ENCODE measurements at places on chromosomes 5 and 9. TPM values are rescaled to one million over a fixed set of nuclear protein-coding genes. Genes with fewer than 3 reads are reported as not detected.

GRCh38 chr9:79902825-79903600 lies 331.2 kb downstream of the TLE4 start:
- H3K36me3 ChIP-seq: no peaks in the 10 kb centered on the region
- no peaks in the 10 kb centered on the region for H3K4me1 ChIP-seq
- H3K27ac ChIP-seq: no peak overlapping the region
- no peak overlapping the region for H3K4me3 ChIP-seq

- H3K27ac ChIP-seq: no peak overlapping the region
- no peak overlapping the region for H3K4me3 ChIP-seq
- H3K27me3 ChIP-seq: no peaks in the 10 kb centered on the region
- no peaks in the 10 kb centered on the region for H3K36me3 ChIP-seq
These were observed 11.1 kb downstream of the CCDC187 start for GRCh38 chr9:136292591-136293448.

DNA sequence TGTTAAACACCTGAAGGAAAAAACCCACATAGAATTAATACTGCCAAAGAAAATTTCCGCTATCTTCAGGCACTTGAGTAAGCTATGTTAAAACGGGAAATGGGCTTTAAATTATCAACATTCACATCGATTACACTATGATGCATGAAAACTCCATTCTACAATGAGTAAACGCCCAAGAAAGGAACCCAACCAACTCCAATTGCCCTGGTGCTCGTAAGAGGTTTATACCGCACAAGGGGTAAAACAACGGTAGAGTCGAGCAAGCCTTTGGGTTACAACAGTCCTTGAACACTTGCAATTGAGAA lies 1.0 kb downstream of the AGTPBP1 start:
- peaks cover 40% of the 10 kb centered on the region for H3K4me1 ChIP-seq
- no peaks in the 10 kb centered on the region for H3K36me3 ChIP-seq
- no peak for DNase-seq
- peaks cover 6% of the 10 kb centered on the region for H3K27me3 ChIP-seq

The IFNK gene
- total RNA-seq: not detected

The FCN1 gene
- not detected for total RNA-seq

The LRSAM1 gene
- total RNA-seq: 26.6 TPM

The GABRP gene
- total RNA-seq: not detected

The PTPN3 gene
- total RNA-seq: 9.4 TPM

The IFT74 gene
- total RNA-seq: 10.4 TPM

The WWC1 gene
- 0.09 TPM for total RNA-seq
